GOT3 (cell line): ENCODE measurements at places on chromosomes 7 and 10.

- no peak for DNase-seq
Measured at GRCh38 chr10:117131376-117132327, 6.4 kb downstream of the VAX1 start.

DNA sequence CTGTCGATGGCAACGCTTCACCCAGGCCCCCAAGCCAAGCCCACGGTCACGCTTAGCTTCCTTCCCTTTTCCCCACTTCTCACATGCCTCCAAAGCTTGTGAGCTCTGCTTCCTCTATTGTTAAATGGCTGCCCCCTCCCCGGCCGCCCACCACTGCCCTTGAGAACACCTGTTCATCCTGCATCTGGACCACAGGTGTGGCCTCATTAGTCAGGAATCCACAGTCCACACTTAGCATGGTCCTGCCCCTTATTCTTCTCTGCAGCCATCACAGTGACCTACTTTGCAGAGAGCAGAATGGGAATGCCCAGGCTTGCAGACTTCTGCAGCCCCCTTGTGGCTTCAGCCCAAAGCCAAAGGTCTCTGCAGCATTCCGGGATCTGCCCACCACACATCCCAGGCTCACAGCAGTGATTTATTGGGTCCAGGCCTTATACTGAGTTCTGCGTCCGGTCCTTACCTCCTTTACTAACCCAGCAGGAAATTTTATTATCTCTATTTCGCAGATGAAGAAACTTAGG, 66.9 kb downstream of the PTPRE start:
- no peak for DNase-seq

GRCh38 chr7:1174002-1174401, 14.0 kb upstream of the ZFAND2A start:
- no peak for DNase-seq

GRCh38 chr7:124059375-124059774, 26.5 kb upstream of the TMEM229A start:
- DNase-seq: no peak

GRCh38 chr10:101373063-101373462, 19.1 kb downstream of the BTRC start:
- no peak for DNase-seq

DNA sequence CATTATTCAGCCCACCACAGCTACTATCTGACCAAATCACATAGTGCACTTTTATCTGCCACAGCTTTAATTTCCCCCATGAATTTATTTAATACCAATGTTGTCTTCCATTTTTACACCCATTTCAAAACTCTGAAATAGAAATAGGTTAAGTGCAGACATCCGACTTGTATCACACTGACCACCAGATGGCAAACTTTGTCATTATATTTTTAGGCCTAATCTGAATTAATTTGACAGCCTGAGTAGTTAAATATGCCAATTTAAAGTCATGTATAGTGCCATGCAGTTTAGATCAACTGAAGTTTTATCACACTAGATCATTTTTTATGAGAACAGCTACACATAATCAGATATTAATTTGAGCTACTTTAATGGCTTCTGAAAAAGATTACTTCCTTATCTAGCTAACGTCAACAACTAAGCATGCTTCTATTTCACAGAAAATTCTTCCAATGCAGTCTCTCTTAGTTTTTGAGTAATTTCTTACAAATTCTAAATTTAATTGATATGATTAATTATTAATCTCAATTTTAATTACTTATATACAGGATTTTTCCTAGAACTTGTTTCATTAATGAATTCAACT, 566.4 kb downstream of the GFRA1 start:
- DNase-seq: no peak

DNA sequence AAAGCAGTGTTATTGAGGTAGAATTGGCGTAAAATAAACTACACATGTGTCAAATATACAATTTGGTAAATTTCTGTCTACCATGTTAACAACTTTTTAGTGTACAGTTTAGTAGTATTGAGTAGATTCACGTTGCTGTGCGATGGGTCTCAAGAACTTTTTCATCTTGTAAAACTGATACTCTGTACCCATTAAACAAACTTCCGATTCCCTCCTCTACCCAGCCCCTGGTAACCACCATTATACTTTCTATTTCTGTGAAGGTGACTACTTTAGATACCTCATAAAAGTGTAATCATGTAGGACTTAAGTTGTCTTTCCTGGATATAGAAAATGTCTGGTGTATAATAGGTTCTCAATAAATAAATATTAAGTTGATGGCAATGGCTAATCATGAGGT, 408.5 kb upstream of the POT1 start:
- DNase-seq: no peak

- DNase-seq: no peak
Measured at GRCh38 chr10:124955868-124956267, 13.9 kb downstream of the ZRANB1 start.

- no peak for DNase-seq
Measured at GRCh38 chr7:76292213-76292573, 10.3 kb upstream of the HSPB1 start.

DNA sequence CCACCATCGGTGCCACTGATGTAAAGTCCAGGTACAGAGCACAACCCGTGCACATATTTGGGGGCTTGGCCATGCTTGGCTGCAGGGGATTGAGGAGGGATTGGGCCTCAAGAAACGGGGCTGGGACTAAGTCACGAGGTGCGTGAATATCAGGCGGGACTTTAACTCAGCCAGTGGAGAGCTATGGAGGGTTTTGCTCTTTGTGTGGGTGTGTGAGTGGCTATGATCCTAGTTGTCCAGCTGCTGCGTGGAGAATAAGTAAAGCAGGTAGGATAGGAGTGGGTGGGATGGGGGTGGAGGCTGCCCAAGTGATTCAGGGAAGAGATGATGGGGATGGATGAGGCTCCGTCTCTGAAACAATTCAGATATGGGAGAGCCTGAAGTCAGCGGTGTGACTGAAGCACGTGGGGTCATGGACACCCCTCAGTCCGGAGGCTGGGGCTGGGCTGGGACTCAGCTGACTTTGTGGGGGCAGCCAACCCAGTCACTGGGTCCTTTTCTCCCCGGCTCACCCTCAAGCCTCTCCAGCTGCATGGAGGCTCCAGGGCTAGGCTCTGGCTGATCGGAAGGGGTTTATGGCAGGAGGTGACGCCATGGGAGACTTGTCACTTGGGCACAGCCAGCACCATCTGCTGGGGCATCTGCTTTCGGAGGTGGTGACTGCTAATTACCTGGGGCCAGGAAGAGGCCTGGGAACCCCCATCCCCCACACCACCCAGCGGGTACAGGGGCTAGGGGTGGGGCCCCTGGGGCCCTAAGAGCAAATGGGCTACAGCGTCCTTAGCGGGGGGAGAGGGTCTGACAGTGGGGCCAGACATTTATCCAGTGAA, 1.7 kb upstream of the LFNG start:
- DNase-seq: no peak

DNA sequence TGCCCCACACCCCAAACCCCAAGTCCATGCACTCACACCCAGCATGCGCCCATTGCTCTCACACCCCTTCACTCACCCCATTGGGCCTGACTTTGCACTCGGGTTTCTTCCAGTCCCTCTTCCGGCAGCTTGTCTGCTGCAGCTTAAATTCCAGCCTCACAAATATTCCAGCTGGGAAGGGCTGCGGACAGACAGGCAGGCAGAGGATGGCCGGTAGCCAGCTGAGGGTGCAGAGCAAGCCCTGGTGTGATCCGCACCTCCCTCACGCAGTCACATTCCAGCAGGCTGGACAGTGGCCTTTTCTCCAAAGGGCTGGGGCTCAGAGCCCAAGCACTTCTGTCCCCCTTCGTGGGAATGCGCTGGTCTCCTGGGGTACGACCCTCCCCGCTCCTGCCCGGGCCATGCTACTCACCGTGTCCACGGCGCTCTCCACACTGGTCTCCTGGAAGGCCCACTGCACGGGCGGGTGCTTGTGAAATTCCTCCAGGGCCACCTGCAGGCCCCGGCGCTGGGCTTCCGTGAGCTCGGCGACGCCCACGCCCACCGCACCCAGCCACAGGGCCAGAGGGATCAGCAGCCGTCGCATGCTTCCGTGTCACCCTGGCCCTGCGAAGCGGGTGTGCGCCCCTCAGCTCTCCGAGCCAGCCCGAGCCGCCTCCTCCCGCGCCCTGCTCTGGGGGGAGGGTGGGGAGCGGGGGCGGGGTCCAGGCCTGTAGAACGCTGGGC, 1.2 kb downstream of the RARRES2 start:
- no peak for DNase-seq

- no peak for DNase-seq
Measured at GRCh38 chr10:131198401-131198800, 113.1 kb downstream of the TCERG1L start.

DNA sequence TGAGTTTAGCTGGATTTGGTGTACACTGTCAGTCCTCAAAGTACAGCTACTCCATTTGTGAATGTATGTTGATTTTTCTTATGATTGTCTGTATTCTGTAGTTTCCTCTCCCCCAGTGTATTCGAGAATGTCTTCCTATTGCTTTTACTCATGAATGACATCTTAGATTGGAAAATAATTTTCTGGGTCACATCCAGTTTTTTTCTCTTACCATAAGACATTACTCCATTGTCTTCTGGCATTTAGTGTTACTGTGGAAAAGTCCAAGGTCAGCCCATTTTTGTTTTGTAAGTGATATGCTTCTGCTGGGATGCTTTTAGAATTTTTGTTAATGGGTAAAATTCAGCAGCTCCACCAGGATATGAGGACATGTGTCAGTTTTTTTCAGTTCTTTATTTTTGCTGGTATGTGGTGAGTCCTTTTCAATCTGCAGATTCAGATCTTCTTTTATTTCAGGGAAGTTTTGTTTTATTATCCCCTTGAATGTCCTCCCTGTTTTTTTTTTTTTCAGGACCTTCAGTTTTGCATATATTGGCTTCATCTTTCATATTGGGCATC, 33.6 kb downstream of the WAC start:
- no peak for DNase-seq

GRCh38 chr7:35465791-35466336, 212.0 kb upstream of the TBX20 start:
- no peak for DNase-seq

DNA sequence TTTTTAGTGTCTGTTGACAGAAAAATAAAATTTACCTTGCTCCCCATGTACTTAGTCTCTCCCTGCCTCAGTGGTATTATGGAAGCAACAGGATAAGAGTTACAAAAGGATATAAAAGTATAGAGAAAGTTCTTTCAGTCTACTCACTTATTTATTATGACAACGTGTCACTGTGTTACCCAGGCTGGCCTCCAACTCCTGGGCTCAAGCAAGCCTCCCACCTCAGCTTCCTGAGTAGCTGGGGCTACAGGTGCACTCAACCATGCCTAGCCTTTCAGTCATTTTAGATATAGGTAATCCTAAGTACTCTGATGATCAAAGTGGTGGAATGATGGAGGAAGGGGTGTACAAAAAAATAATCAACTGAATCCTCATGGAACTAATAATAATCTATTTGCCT, 215.2 kb upstream of the MKLN1 start:
- DNase-seq: no peak

- DNase-seq: no peak
Measured at GRCh38 chr10:78365694-78366093, 332.0 kb downstream of the RPS24 start.

- DNase-seq: no peak
Measured at GRCh38 chr10:4028854-4029583, 244.0 kb upstream of the KLF6 start.

- DNase-seq: no peak
Measured at GRCh38 chr7:101104193-101104713, 19.0 kb downstream of the TRIM56 start.

GRCh38 chr7:131524703-131525102, 31.7 kb downstream of the PODXL start:
- no peak for DNase-seq

DNA sequence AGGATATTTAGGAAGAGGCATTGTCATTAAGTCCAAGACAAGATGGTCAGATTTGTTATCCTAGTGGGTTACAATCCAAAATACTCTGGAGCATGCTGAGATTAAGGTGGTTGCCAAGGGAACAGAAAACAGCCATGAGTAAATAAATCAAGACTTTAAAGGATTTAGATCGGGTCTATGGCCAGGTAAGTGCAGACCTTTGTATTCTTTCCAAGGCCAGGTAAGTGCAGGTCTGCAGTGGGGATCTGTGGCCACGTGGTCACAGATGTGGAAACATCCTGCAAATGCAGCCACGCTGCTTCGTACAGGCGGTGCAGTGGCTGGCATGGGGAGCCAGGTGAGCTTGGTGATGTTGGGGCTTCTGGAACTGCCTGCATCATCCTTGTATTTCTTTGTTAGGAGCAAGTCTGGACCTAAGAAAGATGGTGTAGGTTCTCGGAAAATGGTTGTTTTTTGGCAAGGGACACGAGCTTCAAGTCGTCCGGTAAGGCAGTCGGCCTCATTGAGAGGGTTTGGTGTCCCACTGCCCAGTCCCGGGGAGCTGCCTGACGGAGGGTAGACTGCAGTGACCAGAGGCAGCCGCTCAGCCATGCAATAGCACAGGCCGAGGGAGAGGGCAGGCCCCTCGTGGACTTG, 21.8 kb downstream of the ZNF775 start:
- DNase-seq: no peak

DNA sequence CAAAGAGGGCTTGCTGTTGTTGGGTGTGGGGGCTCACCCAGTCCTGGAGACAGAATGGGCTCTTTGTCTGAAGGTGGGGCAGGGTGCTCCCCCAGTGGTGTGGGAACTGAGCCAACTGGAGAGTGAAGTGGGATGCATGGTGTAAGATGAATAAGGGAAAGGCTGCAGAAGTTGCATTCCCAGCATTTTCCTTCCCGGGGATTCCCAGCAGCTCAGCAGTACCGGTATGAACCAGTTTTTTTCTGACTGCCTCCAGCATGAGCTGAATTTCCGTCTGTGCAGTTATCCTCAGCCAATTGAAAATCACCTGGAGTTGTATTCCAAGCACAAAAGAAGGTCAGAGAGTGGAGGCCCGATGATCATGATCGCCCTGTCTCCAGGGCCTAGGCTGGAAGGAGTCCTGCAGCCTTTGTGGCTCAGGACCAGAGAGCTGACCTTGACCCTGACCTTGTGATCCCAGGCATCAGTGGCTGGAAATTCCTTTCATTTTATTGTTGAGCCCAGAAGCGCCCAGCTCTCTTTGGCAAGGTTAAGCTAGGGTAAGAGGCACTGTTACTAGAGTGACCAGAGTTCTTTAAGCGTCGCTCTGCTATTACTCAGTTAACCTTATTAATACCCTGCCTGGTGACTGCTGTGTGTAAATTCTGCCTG, 33.4 kb downstream of the OGDH start:
- no peak for DNase-seq

- no peak for DNase-seq
Measured at GRCh38 chr7:28200598-28200997, 20.0 kb upstream of the JAZF1 start.

DNA sequence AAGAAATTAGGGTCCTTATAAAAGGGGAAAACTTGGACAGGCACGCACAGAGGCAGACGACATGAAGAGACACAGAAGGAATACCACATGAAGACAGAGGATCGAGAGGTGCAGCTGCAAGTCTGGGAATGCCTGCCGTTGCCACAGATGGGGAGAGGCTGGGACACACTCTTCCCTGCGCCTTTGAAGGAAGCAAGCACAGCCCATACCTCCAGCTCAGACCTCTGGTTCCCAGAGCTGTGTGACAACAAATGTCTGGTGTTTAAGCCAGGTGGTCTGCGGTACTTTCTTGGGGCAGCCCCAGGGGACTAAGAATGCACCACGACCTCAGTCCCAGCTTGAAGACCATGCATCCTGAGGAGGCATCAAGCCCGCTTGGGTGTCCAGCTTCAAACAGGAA, 18.3 kb downstream of the INSIG1 start:
- no peak for DNase-seq

GRCh38 chr7:17099083-17099973, 199.1 kb upstream of the AHR start:
- peak; percentile 6 for DNase-seq
